Gastroesophageal sphincter (tissue), 4 donors: ENCODE measurements at places on chromosomes 2 and 18. TPM values are rescaled to one million over a fixed set of nuclear protein-coding genes. Genes with fewer than 3 reads are reported as not detected.

DNA sequence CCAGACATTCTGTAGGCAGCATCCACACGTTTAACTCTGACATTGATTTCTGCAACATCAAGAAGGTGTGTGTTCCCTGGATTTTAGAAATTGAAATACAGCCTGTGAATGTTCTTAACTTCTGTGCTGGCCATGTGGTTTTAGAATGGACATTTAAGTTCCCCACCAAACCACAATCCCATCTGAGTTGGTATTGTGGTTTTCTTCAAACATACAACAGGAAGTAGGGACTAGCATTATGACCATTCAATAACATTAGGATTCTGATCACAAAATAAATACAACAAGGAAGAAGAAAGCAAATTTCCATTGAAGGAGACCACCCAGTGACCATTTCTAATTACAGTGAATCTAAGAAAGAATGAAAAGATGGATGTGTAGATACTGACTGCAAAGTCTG is 51.2 kb downstream of the MAP3K20 start:
- ATAC-seq, result no peak

DNA sequence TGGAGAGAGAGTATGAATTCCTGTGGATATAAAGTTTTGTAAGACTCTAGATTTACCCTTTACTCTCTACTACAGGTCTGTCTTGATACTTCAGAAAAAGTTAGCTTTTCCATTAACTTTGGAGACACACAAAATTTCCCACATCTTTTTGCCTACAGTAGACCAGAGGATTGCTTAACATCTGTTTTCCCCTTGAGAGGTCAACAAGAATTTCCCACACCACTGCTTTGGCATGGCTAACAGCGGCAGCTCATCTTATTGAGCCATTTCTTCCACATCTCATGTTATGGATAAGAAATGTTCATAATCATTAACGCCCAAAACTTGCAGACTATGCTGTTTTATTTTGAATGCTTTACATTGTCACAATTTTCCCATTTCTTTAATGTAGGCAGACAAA is 273.6 kb upstream of the RGPD4 start:
- ATAC-seq, result no peak

DNA sequence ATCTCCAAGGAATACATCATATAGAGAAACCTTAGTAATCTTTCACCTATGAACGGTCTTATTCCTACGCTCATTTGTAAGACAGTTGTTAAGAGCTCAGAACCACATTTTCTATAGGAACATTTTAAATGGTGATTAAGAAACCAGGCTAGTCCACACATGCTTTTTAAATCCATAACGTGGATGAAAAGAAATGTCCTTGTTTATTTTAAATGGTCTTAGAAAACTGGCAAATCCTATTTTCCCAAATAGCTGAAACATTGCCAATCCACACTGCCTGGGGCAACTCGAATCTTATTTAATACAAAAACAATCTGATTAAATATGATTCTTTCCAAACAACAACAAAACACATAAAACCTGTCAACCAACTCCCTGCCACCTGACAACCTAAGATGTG is 23.7 kb downstream of the METTL8 start:
- ATAC-seq, result no peak

Gene CCDC141
- 4.3 TPM for total RNA-seq

Gene RSAD2
- 7.0 TPM for total RNA-seq

Gene DYNAP
- not detected for total RNA-seq
